ENCODE measurements at places on chromosomes 13 and 19.

DNA sequence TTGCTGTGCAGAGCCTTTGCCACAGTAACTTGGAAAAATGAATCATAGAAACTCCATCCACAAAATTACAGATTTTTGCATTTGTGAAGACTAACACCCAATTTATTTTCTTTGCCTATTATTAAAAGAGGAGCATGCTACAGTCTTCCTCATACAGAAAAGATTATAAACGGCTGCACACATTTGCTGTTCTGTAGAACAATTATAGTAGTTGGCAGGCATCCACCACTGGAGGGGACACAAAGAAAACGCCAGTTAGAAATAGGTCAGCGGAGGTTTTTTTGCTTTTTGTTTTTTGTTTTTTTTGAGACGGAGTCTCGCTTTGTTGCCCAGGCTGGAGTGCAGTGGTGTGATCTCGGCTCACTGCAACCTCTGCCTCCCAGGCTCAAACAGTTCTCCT is 51.6 kb downstream of the SACS start:
- DNase-seq, result no peak

- no peak for DNase-seq
Measured at GRCh38 chr19:58406818-58407657, 1.4 kb upstream of the ZNF584 start.

DNA sequence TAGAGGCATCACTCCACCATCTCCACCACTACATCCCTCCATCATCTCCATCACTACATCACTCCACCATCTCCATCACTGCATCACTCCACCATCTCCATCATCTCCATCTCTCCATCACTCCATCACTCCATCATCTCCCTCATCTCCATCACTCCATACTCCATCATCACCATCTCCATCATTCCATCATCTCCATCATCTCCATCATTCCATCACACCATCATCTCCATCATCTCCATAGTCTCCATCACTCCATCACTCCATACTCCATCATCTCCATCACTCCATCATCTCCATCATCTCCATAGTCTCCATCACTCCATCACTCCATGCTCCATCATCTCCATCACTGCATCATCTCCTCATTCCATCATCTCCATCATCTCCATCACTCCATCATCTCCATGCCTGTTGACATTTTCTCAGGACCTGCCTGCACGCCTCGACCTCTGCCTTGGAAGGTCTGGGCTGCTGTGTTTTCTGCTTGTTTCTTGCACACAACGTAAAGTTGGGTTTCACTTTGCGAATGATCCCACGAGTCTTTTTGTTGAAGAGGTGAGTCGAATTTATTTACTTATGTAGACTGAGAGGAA is 21.2 kb upstream of the RASA3 start:
- no peak for DNase-seq

- DNase-seq, result no peak
Measured at GRCh38 chr19:4196009-4196408, 13.5 kb downstream of the ANKRD24 start.

DNA sequence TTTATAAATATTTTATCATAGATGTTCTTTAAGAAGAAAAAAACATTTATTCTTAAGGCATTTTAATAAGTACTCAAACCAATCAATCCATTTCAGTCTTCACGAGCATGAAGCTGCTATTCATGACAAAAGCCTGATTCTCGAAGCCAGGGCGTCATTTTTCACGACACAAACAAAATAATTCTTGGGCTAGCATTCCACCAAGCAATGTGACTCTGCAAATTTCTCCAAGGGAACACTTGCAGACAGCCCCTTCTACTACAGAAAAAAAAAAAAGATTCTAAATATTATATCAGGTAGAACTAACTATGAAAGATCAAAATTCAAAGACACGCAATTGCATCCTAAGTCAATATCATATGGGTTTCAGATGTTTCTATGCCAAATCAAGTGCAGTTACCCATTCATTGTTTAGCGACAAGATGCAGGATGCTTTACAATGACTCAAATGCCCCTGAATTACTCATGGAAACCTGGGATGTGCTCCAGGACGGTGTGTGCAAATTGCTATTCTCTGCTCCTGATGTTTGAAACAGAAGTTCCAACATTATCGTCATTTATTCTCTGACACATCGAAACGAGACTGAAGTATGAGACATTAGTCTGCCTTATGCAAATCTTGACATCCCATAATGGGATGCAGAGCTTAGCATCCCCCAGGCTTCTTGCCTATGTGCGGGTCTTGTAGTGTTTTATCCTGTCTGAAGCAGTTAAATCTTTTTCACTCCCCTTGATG is 517.7 kb downstream of the MYO16 start:
- no peak for DNase-seq
